Activated CD8-positive, alpha-beta T cell treated with anti-CD3 and anti-CD28 coated beads, Interleukin-2, amount 10 ng/mL, durations not matched to agents 7 days and 5 days (primary cell): ENCODE measurements at places on chromosomes 1 and 21. TPM values are rescaled to one million over a fixed set of nuclear protein-coding genes. Genes with fewer than 3 reads are reported as not detected.

Gene DISC1
- 14.7 TPM for total RNA-seq

Gene FCAMR
- total RNA-seq, result not detected

Gene DMRTA2
- total RNA-seq, result not detected

Gene PDZK1IP1
- total RNA-seq, result not detected

Gene IGSF3
- 0.11 TPM for total RNA-seq

Gene USP25
- 54.2 TPM for total RNA-seq

Gene CD247
- 251 TPM for total RNA-seq

Gene SLC44A3
- not detected for total RNA-seq

DNA sequence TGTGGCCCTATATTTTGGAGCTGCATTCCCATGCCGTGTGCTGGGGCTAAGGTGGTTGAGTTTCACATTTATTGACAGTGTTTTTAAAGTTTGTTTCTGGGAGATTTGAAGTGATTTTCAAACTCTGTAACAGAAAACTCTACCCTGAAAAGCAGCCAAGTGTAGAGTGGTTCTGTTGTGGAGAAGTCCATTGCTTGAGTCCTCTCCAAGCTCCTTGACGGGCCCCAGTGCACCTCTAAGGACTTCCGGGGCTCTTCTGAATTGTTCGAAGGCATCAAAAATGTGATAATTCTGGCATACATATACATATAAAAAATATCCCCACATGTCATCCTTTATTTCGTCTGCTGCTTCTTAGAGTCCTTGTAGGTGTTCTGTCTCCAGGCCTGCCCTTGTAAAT is 5.0 kb downstream of the MYOCOS start:
- no peak overlapping the region for H3K27ac ChIP-seq
- DNase-seq, result no peak
- H3K4me1 ChIP-seq, result no peaks in the 10 kb centered on the region
- peaks cover 9% of the 10 kb centered on the region for H3K27me3 ChIP-seq
- no peak overlapping the region for H3K4me3 ChIP-seq
- no peaks in the 10 kb centered on the region for H3K36me3 ChIP-seq

DNA sequence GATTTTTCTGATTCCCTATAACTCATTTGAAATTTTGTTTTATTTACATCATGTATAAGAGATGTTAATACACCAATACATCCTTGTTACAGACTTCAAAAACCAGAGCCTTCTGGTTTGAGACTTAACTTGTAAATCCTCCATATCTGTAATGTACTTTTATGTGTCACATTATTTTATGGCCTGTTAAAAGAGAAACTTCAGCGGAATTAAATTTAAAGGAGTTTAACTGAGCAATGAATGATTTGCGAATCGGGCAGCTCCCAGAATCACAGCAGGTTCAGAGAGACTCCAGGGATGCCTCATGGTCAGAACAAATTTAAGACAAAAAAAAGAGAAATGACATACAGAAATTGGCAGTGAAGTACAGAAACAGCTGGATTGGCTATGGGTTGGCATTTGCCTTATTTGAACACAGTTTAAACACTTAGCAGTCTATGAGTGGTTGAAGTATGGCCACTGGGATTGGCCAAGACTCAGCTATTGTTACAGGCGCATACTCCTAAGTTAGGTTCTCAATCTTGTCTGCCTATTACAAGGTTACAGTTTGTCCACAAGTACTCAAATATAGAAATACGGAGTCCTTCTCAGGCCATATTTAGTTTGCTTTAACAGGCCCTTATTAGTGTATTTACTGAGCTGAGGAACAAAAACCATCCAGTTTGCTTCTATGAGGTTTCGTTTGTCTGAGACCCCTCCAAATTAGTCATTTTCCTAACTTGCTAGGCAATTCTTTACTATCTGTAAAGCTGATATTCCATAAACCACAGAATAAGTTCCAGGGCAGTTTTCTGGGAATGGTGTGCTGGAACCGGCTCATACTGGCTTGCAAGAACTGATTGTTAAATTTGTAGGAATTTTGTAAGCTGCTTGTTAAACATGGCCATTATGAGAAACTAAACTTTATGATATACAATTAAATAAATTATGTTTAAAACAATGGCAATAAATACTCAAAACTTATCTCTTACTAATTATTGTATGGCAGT is 56.2 kb upstream of the WDR26 start:
- peaks cover 7% of the 10 kb centered on the region for H3K4me1 ChIP-seq
- H3K27me3 ChIP-seq, result peaks cover 3% of the 10 kb centered on the region
- H3K27ac ChIP-seq, result no peak overlapping the region
- no peak overlapping the region for H3K4me3 ChIP-seq
- no peaks in the 10 kb centered on the region for H3K36me3 ChIP-seq

DNA sequence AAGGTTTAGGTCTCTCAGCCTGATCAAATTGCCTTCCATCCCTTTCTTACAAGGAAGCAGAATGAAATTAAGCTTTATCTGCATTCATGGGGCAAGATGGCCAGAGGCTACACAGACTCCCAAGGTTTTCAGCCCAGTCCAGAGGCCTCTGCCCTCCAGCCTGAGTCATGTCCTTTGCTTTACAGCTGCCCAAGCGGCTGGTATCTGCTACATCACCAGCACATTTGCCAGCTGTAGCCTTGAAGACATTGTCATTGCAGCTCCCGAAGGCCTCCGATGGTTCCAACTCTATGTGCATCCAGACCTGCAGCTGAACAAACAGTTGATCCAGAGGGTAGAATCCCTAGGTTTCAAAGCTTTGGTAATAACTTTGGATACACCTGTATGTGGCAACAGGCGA is 16.0 kb downstream of the HAO2 start:
- H3K36me3 ChIP-seq, result no peaks in the 10 kb centered on the region
- no peak overlapping the region for H3K27ac ChIP-seq
- no peaks in the 10 kb centered on the region for H3K4me1 ChIP-seq
- H3K4me3 ChIP-seq, result no peak overlapping the region

- H3K27ac ChIP-seq, result peak overlapping the region; percentile 12
- H3K4me1 ChIP-seq, result peaks cover 21% of the 10 kb centered on the region
- H3K4me3 ChIP-seq, result no peak overlapping the region
- no peak for DNase-seq
Observed at GRCh38 chr1:185291159-185291558, 25.9 kb downstream of the IVNS1ABP start.

GRCh38 chr21:29708401-29708800 is 231.4 kb downstream of the GRIK1 start:
- no peak for DNase-seq
- no peaks in the 10 kb centered on the region for H3K27me3 ChIP-seq
- no peaks in the 10 kb centered on the region for H3K36me3 ChIP-seq
- H3K4me3 ChIP-seq, result no peak overlapping the region

DNA sequence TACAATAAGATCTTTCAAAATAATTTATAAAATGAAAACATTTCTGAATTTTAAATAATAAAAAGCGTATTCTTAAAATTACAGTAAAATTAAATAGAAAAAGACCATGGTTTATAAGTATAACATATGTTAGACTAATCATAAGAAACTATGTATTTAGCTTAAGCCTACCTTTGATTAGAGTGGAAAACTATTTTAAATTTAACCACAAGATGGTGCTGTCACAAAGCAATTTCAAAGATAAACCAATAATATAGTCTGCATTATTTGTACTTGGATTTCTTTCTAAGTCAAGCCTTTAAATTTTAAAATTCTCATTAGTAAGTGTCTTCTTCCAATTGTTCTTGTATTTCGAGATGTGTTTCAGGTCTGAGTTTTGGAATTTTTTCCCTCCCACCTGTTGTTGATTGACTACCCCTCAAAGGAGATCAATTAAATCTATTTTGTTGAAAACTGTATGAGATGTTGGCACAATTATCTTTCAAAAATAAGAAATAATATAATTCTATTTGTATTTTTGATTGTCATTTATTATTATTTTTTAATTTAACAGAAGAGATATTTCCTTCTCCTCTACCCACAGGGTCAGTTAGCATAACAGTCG is 459.8 kb downstream of the KCNT2 start:
- H3K27ac ChIP-seq, result no peak overlapping the region
- DNase-seq, result no peak
- no peak overlapping the region for H3K4me3 ChIP-seq
- no peaks in the 10 kb centered on the region for H3K4me1 ChIP-seq
- no peaks in the 10 kb centered on the region for H3K27me3 ChIP-seq

GRCh38 chr1:71047635-71048607 is at the start of gene PTGER3:
Gene PTGER3 (minus strand): TSS chr1:71047816. CDS start chr1:71047577, 239 bp downstream.
- H3K27me3 ChIP-seq, result peaks cover 43% of the 10 kb centered on the region
- peaks cover 21% of the 10 kb centered on the region for H3K4me1 ChIP-seq
- H3K27ac ChIP-seq, result no peak within 1 kb of the TSS
- no peaks in the 10 kb centered on the region for H3K36me3 ChIP-seq
- DNase-seq, result peak; percentile 67

DNA sequence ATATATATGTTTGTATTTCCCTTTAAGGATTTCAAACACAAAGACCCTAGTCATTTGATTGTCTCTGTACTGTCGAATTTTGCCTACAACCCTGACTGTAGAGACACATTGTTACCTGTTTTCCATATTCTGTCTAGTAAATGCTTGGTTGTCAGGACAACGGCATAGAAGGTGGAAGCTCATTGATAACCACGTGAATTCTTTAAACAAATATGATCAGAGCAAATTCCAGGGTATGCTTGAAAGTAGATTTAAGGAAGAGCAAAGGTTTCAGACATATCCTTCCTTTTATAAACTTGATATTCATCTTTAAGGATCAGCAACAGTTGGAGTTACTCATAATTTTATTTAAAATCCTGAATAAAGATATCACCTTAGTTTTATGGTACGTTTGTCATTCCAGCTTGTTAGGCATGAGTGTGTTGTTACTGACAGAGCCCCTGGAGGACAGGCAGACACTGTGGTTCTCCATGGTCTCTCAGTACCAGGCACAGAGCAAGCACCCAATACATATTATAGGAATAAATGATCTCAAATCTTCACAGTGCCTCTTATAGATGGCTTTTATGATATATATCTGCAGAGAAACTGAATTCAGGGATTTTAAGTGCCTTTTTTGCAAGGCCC is 203.2 kb downstream of the FGGY start:
- no peak overlapping the region for H3K27ac ChIP-seq
- H3K4me3 ChIP-seq, result no peak overlapping the region
- H3K27me3 ChIP-seq, result no peaks in the 10 kb centered on the region
- peaks cover 4% of the 10 kb centered on the region for H3K4me1 ChIP-seq

DNA sequence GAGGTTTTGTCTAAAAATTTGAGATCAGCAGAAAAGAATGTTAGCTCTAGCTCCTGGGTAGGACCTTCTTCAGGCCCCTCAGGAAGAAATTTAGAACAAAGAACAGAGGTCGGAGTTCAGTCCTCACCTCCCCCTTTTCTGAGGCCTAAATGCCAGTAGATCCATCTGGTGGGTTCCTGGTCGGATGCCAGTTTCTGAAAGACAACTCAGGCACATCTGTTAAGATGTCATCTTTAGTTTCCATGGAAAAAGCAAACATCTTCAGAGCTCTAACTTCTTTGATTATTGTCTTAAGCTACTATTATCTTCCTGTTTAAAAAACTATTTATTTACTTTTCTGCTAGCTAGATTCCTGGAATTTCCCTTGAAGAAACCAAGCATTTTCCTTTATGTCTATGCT is 37.1 kb upstream of the USP25 start:
- peaks cover 7% of the 10 kb centered on the region for H3K27me3 ChIP-seq
- no peak overlapping the region for H3K4me3 ChIP-seq
- peaks cover 10% of the 10 kb centered on the region for H3K4me1 ChIP-seq
- no peaks in the 10 kb centered on the region for H3K36me3 ChIP-seq
- no peak for DNase-seq

GRCh38 chr21:44919913-44920693 is 596 bp downstream of the ITGB2 start:
- DNase-seq, result peak; percentile 46
- H3K36me3 ChIP-seq, result peaks cover 60% of the 10 kb centered on the region
- H3K27me3 ChIP-seq, result no peaks in the 10 kb centered on the region
- H3K4me1 ChIP-seq, result peaks cover 76% of the 10 kb centered on the region

GRCh38 chr1:220271706-220272046 is 577 bp downstream of the RAB3GAP2 start:
- peaks cover 5% of the 10 kb centered on the region for H3K27me3 ChIP-seq
- H3K36me3 ChIP-seq, result peaks cover 24% of the 10 kb centered on the region
- H3K4me1 ChIP-seq, result peaks cover 23% of the 10 kb centered on the region
- DNase-seq, result peak; percentile 26

DNA sequence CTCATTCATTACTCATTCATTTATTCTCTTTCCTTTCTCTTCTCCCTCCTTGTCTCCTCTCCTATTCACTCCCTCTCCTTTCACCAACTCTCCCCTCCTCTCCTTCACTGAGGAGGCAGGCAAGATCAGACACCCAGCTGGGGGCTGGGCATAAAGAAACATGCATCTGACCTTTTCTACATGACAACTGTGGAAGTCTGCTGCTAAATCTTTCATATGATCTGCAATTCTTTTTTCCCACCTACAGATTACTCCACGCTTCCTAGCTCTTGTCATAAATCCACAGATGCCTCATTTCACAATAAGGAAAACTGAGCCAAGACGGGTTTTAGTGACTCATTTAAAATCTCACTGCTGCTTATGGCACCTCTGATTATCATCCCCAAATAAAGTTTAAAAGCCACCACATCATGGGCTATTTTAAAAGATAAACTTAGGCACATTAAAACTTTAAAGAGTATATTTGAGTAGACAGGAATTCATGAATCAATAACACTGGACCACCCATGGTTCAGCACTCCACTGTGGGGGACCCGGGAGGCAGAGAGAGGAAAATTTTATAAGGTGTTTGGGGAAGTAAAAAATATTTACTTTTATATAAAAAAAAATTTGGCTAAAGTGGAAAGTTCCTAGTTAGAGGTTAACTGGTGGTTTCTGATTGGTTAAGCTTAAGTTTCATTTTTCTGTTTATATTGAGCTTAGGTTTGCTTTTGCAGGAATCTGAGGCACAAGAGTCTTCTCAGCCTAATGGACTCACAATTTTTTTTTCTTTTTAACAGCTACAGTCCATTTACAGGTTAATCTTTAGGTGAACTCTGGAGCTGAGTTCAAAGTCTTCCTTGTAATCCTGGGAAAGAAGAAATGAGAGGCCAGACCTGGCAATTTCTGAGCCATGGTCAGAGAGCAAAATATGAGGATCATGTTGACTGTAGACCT is 55.8 kb upstream of the DNAH14 start:
- H3K27ac ChIP-seq, result no peak overlapping the region
- DNase-seq, result no peak
- H3K27me3 ChIP-seq, result peaks cover 9% of the 10 kb centered on the region
- H3K36me3 ChIP-seq, result no peaks in the 10 kb centered on the region

- no peaks in the 10 kb centered on the region for H3K36me3 ChIP-seq
- peaks cover 22% of the 10 kb centered on the region for H3K27me3 ChIP-seq
- peaks cover under 1% of the 10 kb centered on the region for H3K4me1 ChIP-seq
- no peak overlapping the region for H3K4me3 ChIP-seq
- H3K27ac ChIP-seq, result no peak overlapping the region
Observed at GRCh38 chr1:39782103-39782502, 6.6 kb downstream of the BMP8B start.

DNA sequence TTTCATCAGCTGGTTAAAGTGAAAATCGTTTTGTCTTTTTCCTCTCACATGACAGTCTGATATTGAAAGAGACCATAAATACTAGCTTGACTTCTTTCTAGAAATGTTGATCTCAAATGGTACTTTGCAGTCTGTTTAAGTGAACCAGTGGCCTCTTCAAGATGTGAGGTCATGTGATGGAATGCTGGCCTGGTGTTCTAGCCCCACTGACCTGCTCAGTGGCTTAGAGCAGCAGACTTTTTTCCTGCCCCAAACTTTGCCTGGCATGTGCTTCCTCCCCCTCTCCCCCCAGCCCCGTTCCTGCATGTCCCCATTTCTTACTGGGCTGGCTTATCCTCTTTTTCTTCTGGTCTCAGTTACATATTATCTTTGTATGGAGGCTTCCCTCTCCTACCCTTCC is 34.3 kb downstream of the ZYG11A start:
- DNase-seq, result no peak
- H3K27me3 ChIP-seq, result no peaks in the 10 kb centered on the region
- H3K4me3 ChIP-seq, result no peak overlapping the region
- no peaks in the 10 kb centered on the region for H3K4me1 ChIP-seq
- H3K27ac ChIP-seq, result no peak overlapping the region

GRCh38 chr1:69295265-69295664 is 272.5 kb upstream of the LRRC7 start:
- H3K27me3 ChIP-seq, result no peaks in the 10 kb centered on the region
- DNase-seq, result no peak
- no peaks in the 10 kb centered on the region for H3K4me1 ChIP-seq
- no peaks in the 10 kb centered on the region for H3K36me3 ChIP-seq
- no peak overlapping the region for H3K4me3 ChIP-seq
- H3K27ac ChIP-seq, result no peak overlapping the region
